ENCODE measurements at places on chromosomes 13 and 19.

DNA sequence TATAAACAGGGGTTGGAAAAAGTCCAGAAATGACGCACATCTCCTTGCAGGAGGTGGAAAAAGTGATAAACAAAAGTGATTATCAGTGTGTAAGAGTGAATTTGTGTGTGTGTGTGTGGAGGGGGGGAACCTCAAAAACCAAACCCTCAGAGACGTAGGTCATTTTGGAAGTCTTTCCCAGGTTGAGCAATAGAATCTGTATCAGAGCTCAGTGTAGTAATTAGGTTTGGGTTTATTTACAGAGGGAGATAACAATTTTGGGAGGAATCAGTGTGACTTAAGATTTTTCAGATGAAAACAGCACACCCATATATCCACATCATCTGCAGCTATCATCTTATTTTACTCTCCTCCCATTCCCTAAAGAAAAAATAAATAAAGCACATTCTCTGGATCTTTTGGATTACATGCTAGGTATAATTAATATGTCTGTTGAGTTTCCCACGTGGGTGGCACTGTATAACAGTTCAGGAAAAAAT, 406.4 kb downstream of the FGF9 start:
- DNase-seq = no peak

- DNase-seq = peak; percentile 99
These were observed 11.9 kb upstream of the FOSB start for GRCh38 chr19:45455707-45456499.

GRCh38 chr13:37700887-37701286, 102.3 kb upstream of the POSTN start:
- DNase-seq = no peak

GRCh38 chr13:41403983-41404382, 53.4 kb upstream of the RGCC start:
- DNase-seq = no peak

GRCh38 chr13:108742701-108743451, 113.5 kb downstream of the MYO16 start:
- DNase-seq = no peak

Measured in kidney capillary endothelial cell (primary cell).